ENCODE measurements at places on chromosomes 2 and 18.

GRCh38 chr2:207823865-207824264 lies 54.2 kb upstream of the FZD5 start:
- no peak for DNase-seq

DNA sequence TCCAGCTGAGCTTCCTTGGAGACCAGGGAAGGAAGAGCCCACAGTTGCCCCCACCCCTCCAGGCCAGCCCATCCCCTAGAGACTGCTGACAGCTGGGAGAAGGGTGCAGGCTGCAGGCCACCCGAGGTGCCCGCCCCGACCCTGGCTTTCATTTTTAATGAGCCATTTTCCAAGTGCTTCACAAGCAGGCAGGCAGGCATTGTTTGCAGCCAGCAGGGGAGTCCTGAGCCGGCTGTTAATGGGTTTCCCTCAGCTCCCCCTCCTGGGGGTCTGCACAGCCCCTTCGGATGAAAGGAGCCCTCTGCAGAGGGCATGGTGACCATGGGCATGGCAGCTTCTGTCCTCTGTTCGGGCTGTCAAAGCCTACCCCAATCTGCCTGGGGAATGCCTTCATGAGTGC lies 94.5 kb downstream of the ZBTB7C start:
- no peak for DNase-seq

DNA sequence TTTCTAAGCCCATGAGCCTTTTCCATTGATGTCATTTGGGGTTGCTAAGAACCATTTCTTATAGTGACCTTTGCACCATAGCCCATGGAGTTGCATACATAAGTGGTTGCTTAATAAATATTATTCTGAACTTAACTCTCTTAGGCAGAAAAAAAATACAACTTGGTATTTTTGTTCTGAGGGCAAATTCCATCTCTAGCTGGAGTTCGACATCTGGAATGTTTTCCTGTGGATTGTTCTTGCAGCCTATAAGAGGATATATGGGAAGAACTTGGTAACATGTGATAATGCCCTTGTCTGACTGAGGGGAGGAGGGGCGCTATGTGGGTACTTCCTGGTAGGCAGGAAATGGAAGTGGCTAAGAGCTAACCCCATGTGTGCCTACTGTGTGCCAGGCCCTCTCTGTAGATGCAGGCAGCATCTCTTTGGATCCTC lies 20.7 kb downstream of the IGFBP2 start:
- DNase-seq: no peak

GRCh38 chr2:157899125-157899839 lies 23.2 kb upstream of the ACVR1 start:
- DNase-seq: no peak

GRCh38 chr2:240149943-240150784 lies 9.7 kb upstream of the OTOS start:
- DNase-seq: no peak

DNA sequence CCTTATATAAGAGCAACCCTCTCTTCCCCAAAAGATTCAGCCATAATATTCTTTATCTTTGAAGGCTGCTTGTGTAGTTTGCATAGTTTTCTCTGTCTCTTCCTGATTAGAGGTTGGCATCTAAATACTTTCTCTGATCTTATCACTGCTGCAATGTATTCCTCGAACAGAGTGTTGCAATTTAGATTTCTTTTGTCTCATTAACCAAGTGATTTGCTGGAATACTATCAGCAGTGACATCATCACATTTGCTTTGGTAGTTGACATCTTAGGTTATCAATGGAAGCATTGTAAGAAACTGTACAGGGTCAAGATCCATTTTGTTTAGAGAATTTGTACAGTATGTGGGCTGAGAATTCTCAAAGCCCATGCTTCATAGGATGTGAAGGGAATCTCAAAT lies 72.0 kb upstream of the NEUROD1 start:
- DNase-seq: no peak

DNA sequence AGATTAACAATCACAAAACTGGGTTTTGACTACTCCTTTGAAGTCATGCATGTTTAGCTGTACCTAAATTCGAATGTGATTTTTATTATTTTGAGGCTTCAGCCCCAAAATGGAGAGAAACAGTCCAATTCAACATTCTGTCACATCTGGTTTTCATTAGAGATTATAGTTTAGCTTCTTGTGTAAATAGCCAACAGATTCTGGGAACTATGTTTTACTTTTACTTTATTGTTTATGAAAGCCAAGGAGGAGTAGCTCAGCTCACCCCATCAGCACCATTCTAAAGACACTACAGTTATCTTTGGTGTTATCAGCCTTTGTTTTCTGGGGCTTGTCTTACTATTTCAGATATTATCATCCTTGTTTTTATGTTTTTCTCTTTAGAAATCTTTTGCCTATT lies 465.0 kb upstream of the CWC22 start:
- DNase-seq: no peak

DNA sequence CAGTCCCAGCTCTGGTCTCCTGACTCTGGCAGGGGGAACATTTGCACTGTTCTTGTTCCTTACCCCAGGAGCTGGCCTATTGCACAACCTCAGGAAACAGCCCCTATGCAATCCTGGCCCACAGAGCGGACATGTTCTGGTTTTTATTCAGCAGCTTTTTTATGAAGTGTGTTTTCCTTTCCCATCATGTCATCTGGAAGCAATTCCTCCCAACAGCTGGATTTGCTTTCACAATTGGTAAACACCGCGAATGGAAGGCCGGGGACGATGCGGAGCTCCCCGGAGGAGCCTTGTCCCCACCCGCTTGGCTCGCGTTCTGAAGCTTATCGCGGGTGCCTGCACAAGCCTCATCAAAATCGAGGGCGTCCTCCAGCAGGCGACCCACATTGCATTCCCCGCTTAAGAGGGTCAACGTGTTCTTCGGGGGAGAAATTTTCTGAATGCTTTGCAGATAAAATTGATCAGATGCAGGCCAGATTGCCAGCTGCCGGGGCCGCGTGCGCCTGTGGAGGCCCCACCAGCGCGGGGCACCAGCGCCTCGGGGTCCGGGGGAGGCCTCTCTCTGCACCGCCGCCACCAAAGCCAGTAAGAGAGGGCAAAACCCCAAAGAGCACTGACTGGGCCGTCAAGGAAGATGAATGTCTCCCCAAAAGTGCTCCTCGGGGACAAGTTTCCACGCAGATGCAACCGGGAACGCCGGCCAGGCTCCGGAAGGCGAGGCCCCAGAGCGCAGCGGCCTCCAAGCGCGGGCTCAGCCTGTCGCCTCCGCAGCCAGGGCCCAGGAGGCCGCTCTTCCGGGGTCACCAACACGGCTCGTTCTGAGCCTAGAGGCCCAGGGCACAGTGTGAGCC lies 60.3 kb upstream of the SP3 start:
- no peak for DNase-seq

- DNase-seq: no peak
Observed at GRCh38 chr18:30582078-30582477, 460.5 kb downstream of the DSC3 start.

DNA sequence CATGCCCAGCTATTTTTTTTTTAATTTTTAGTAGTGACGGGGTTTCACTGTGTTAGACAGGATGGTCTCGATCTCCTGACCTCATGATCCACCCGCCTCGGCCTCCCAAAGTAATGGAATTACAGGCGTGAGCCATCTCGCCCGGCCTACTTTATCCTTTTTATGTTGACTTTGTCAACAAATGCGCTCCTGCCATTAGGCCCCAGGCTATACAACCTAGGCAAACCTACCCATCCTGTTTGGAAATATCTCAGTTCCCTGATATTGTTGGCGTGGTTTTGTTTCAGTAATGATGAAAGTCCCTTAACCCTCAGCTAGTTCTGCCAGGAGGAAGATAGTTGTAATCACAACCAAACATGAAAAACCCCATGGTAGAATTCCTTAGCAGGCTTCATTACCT lies 249.4 kb upstream of the SOX11 start:
- no peak for DNase-seq

DNA sequence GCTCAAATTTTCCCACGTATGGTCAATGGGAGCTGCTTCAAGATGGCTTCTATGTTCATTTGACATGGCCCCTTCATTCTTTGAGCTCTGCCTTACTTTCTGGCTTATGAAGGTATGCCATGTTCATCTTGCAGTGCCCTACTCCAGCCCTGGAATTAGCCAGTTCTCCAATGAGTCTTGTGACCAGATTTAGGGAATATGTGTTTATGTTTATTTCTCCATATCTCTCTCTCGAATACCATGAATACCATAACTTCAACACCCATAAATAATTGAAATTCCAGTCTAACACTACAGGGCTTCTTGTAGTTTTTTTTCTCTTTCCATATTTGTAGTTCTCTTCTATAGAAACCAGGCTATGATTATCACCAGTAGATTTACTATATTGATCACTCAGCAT lies 39.7 kb downstream of the EPB41L5 start:
- no peak for DNase-seq

DNA sequence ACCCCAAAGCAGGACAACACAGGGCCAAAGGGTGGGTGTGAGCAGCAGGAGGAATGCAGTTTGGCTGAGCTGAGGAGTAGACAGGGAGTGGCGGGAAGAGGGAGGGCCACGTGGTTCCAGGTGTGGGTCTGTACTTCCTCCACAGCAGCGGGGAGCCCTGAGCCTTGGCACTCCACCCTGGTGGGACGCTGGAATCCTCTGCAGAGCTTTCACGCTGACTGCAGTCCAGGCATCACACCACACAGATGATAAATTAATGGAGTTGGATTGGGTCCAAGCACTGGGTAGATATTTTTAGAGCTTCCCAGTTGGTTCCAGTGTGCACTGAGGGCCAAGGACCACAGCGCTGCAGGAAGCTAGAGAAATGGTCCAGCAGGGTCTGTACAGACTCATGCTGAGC lies 67.0 kb upstream of the TMEM200C start:
- DNase-seq: no peak

DNA sequence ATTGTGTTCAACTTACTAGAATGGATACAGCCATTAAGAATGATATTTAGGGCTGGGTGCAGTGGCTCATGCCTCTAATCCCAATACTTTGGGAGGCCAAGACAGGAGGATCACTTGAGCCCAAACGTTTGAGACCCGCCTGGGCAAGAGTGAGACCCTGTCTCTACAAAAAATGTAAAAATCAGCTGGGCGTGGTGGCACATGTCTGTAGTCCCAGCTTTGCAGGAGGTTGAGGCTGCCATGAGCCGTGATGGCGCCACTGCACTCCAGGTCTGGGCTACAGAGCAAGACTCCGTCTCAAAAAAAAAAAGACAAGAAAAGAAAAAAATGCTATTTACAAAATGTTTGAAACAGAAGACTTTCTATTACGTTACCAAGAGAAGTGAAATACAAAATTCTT lies 30.0 kb downstream of the REEP1 start:
- no peak for DNase-seq

DNA sequence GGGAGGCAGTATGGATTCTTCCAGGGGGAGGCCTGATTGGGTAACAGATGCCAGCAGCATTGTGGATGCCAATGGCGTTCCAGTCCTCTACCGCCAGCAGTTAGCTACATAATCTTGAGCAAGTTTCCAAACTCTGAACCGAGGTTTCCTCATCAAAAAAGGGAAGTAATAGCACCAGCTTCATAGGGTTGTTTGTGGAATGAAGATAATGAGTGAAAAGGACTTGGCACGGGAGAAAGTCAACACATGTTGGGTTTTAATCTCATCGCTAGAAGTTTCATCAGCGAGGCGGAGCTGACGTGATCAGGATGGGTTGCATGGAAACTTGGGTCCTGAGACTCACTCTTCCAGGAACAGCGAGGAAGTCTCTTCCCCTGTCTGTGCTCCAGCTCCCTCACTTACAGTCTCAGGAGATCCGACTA lies 266.7 kb downstream of the SH3BP4 start:
- no peak for DNase-seq

DNA sequence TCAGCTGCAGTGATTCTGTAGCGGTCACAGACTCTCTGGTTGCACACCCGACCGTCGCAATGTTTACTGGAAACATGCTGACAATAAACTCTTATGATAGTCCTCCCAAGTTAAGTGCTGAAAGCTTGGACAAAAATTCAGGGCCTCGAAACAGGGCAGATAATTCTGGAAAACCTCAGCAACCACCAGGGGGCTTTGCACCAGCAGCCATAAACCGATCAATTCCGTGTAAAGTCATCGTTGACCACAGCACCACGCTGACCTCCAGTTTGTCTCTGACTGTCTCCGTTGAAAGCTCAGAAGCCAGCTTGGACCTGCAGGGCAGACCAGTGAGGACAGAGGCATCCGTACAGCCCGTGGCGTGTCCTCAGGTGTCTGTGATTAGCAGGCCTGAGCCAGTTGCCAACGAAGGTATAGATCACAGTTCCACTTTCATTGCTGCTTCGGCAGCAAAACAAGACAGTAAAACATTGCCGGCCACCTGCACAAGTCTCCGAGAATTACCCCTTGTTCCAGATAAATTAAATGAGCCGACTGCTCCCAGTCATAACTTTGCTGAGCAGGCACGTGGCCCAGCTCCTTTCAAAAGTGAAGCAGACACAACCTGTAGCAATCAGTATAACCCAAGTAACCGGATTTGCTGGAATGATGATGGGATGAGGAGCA lies 166.1 kb downstream of the ASXL3 start:
- DNase-seq: no peak

- no peak for DNase-seq
Observed at GRCh38 chr2:119523383-119523951, 816 bp downstream of the SCTR start.

DNA sequence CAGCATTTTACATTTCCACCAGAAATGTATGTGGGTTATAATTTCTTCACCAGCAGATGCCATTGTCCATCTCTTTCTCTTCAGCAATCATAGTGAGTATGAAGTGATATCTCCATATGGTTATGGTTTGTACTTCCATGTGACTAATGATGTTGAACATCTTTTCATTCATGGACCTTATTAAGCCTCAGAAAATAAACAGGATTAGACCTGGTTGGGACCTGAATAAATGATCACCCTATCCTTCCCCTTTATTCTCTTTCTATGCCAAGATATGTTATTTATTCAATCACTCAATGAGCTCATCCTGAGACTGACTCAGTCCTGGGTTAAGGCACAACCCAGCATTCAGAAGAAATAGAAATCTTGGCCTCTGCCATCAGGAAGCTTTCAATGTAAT lies 86.6 kb downstream of the ANTXR1 start:
- DNase-seq: no peak

GRCh38 chr2:97751752-97752151 lies 38.4 kb downstream of the ZAP70 start:
- DNase-seq: no peak

DNA sequence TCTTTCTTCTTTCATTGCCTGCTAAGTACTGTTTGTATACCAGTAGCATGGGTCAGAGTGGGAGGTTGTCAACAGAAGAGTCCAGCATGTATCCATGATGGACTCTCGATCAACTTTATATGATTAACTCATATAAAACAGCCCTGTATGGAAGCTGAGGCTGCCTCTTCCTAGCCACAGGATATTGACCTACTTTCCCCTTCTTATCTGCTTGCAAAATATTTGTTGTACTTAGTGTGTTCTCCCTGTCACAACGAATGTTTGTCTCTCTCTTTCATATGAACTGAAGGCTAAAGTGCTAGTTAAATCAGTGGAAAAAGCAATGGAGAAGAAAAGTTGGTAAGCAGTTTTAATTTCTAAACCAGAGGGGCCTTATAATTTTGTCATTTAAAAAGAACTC lies 17.8 kb downstream of the MYO1B start:
- no peak for DNase-seq
